ENCODE measurements at places on chromosomes 5 and 9.

DNA sequence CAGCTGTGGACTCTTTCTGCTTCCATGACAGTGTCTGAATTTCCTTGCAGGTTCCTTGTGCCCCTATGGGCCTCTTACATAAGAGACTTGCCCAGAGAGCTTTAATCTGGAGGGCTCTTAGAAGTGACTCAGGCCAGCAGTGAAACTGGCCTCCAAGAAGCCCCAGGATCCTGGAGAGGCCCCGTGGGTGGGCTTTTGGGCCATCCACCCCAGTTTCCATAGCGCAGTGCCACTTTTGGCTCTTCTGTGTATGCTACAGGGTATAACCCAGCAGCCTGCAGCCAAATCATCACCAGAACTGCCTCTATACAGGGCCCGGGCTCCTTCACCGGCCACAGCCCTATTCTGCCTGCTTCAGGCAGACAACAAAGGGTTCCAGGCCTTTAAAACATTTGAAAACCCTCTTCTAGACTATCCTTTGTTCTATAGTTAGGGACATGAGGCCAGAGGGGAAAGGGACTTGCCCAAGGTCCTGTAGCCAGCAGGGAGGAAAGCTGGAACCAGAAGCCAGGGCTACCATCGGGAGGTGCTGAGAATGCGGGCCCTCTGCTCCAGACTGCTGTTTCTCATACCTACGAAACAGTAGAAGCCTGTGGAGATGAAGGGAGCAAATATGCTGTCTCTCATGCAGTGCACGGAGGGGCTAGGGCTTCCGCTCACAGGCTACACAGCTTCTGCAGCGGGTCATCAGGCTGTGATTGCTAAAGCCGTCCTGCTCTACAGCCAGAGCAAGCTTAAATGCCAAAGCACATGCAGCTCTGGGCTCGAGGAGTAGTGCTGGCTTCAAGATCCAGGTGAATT, 18.0 kb downstream of the SH3PXD2B start:
- no peak for DNase-seq
- no peak overlapping the region for H3K4me3 ChIP-seq
- peaks cover 7% of the 10 kb centered on the region for H3K36me3 ChIP-seq
- peaks cover 4% of the 10 kb centered on the region for H3K4me1 ChIP-seq
- no peak overlapping the region for H3K27ac ChIP-seq

DNA sequence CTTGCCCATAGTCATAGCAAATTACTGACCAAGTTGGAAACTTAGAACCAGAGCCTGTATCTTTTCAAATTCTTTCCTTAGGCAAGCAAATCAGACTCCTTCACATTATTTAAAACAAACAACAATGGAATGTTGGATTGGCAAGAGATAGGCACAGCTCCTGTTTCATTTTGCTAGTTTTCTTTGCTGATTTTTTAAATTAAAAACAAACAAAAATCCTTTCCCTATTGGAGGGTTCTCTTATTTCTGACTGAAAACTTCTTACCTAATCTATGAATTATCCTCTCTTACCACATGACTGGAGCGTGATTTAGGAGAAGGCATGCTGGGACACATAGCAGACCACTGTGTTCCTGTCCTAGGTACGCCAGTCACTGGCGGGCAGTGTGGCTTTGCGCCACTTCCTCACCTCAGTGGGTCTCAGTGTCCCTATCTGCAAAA, 63.0 kb downstream of the TTC39B start:
- H3K4me1 ChIP-seq: peaks cover 3% of the 10 kb centered on the region
- H3K27me3 ChIP-seq: no peaks in the 10 kb centered on the region
- no peak for DNase-seq
- no peaks in the 10 kb centered on the region for H3K36me3 ChIP-seq
- H3K27ac ChIP-seq: no peak overlapping the region

GRCh38 chr5:52469835-52470234, 317.9 kb upstream of the ITGA1 start:
- H3K27me3 ChIP-seq: peaks cover 6% of the 10 kb centered on the region
- H3K4me3 ChIP-seq: no peak overlapping the region
- H3K4me1 ChIP-seq: peaks cover 15% of the 10 kb centered on the region
- H3K27ac ChIP-seq: no peak overlapping the region

GRCh38 chr5:76704131-76704663, 11.7 kb upstream of the F2R start:
- H3K4me3 ChIP-seq: no peak overlapping the region
- H3K27me3 ChIP-seq: no peaks in the 10 kb centered on the region

DNA sequence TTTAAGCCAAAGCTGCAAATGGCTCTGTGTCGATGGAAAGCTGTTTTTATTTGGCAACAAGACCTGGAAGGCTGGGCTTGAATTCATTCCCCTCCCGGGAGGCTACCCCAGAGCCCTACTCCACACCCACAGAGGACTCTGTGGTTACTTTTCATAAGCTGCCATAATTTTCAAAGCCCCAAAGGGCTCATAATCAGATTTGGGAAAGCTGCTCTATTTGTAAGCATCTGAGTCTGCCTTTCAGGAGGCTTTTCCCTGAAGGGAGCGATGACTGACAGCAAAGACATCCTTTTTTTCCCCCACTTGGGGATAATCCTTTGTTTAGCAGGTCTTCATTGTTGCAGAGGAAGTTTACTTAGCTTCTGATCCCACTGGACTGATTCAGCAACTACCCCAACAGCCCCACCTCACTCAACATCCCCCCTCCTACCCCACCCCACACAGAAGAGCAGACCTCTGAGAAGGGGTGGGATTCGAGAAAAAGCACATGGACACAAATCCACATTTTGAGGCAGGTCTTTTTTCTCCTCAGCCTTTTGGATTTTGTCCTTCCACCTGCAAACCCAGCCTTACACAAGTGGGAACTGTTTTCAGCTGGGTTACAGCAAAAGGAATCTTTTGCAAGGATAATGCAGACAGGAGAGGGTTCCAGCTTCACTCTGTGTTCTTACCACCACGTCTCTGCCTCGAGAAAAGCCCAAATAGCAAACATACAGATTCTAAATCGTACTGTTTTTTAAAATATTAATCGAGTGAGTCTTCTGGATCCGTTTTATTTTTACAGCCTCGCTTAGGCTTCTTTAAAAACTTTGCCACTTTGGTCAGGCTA, 244.4 kb upstream of the TUT7 start:
- peak overlapping the region; percentile 66 for H3K4me3 ChIP-seq
- peaks cover 39% of the 10 kb centered on the region for H3K4me1 ChIP-seq
- no peaks in the 10 kb centered on the region for H3K27me3 ChIP-seq
- H3K36me3 ChIP-seq: no peaks in the 10 kb centered on the region
- peak; percentile 31 for DNase-seq

- peak overlapping the region; percentile 31 for H3K27ac ChIP-seq
- H3K4me3 ChIP-seq: peak overlapping the region; percentile 87
- peaks cover 5% of the 10 kb centered on the region for H3K27me3 ChIP-seq
- no peak for DNase-seq
These were observed 1.3 kb downstream of the STOM start for GRCh38 chr9:121368745-121369144.

DNA sequence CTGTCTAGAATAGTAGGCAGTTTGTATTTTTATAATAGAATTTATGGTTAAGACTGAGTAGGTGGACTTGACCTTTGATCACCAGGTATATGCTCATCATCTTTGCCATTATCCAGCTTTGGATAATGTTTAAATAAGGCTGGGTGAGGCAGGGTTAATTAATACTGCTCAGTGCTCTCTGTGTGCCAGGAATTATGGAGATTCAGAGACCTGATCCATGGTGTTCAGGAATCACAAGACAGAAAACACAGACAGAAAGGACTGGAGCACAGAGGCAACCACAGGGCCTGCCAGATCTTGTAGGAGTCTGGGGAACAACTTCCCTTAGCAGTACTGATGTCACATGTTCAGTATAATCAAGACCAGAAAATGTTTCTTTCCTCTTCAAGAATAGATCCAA, 186.3 kb upstream of the ADCY2 start:
- no peak for DNase-seq
- no peak overlapping the region for H3K4me3 ChIP-seq
- no peaks in the 10 kb centered on the region for H3K36me3 ChIP-seq
- peaks cover 17% of the 10 kb centered on the region for H3K4me1 ChIP-seq
- H3K27me3 ChIP-seq: peaks cover 9% of the 10 kb centered on the region

GRCh38 chr9:121178676-121179372, 22.8 kb downstream of the RAB14 start:
- no peak overlapping the region for H3K4me3 ChIP-seq
- H3K4me1 ChIP-seq: peaks cover 7% of the 10 kb centered on the region
- H3K36me3 ChIP-seq: peaks cover 26% of the 10 kb centered on the region
- no peak for DNase-seq

DNA sequence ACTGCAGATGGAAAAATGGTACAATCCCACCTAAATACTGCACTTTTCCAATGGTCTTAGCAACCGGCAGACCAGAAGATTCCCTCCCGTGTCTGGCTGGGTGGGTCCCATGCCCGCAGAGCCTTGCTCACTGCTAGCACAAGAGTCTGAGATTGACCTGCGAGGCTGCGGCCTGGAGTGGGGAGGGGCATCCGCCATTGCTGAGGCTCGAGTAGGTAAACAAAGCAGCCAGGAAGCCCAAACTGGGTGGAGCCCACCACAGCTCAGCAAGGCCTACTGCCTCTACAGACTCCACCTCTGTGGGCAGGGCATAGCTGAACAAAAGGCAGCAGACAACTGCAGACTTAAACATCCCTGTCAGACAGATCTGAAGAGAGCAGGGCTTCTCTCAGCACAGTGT, 221.6 kb upstream of the CTNND2 start:
- H3K27ac ChIP-seq: no peak overlapping the region
- H3K36me3 ChIP-seq: no peaks in the 10 kb centered on the region
- H3K27me3 ChIP-seq: no peaks in the 10 kb centered on the region
- no peak for DNase-seq
- H3K4me3 ChIP-seq: no peak overlapping the region
- H3K4me1 ChIP-seq: no peaks in the 10 kb centered on the region

- H3K36me3 ChIP-seq: no peaks in the 10 kb centered on the region
- DNase-seq: no peak
- peaks cover 7% of the 10 kb centered on the region for H3K4me1 ChIP-seq
- H3K27ac ChIP-seq: no peak overlapping the region
- H3K4me3 ChIP-seq: peak overlapping the region; percentile 54
- peaks cover 71% of the 10 kb centered on the region for H3K27me3 ChIP-seq
These were observed 3.0 kb upstream of the FAM78A start for GRCh38 chr9:131279196-131279862.

GRCh38 chr5:69206528-69207190, 17.3 kb downstream of the CENPH start:
- no peaks in the 10 kb centered on the region for H3K36me3 ChIP-seq
- H3K27ac ChIP-seq: no peak overlapping the region
- no peaks in the 10 kb centered on the region for H3K4me1 ChIP-seq
- H3K4me3 ChIP-seq: no peak overlapping the region
- H3K27me3 ChIP-seq: no peaks in the 10 kb centered on the region

GRCh38 chr9:98095401-98095800, 23.6 kb downstream of the TRIM14 start:
- peaks cover 3% of the 10 kb centered on the region for H3K27me3 ChIP-seq
- no peak for DNase-seq

- H3K27me3 ChIP-seq: peaks cover 19% of the 10 kb centered on the region
- no peaks in the 10 kb centered on the region for H3K36me3 ChIP-seq
- no peak for DNase-seq
- H3K4me1 ChIP-seq: peaks cover 48% of the 10 kb centered on the region
- peak overlapping the region; percentile 51 for H3K4me3 ChIP-seq
These were observed 146.2 kb upstream of the KLF4 start for GRCh38 chr9:107635803-107636174.

DNA sequence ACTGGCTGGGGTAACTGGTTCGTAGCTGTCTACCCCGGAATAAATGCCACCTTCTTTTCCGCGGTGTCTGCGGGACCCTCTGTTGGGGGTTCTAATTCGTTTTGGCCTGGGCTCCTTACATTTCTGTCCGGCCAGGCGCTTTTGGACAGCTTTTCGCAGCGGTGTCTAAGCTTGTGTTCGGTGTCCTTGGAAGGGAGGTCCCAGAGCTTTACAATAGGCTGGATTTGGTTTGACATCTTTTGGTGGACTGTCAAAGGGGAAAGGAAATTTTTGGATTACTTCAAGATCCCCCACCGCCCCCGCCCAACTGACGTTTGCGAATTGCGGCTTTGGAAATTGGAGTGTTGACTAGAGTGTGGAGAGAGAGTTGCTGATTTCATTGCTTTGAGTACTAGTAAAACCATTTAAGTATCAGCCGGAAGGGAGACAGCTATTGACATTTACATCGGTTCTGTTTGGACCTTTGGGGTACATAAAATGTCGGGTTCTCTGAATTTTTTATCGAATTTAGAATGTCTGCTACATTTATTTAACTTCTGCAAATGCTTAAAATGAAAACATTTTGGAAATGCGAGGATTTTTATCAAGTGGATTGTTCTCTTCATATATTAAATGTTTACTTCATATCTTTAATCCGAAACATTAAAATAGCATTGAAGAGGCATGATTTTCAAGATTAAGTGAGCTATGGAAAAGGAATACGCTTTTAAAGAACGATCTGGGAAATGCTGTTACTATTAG, 4.7 kb upstream of the PURA start:
- H3K27me3 ChIP-seq: peaks cover 88% of the 10 kb centered on the region
- peak overlapping the region; percentile 63 for H3K27ac ChIP-seq
- H3K4me3 ChIP-seq: peak overlapping the region; percentile 96

DNA sequence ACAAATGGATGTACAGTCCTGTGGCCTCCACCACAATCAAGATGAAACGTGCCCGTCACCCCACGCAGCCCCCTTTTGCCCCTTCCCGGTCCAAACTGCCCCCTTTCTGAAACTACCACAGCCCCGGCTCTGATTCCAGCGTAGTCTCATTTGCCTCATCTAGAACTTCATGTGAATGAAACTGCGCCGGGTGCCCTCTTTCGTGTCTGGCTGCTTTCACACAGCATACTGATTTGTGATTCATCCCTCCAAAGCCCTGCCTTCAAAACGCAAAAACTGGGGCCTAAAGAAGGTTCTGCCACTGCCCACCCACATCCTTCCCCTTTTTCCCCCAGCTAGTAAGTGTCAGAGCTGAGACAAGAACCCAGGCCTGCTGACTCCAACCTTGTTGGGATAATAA, 31.5 kb upstream of the NCS1 start:
- H3K27me3 ChIP-seq: no peaks in the 10 kb centered on the region
- no peak for DNase-seq
- no peak overlapping the region for H3K4me3 ChIP-seq
- peaks cover 36% of the 10 kb centered on the region for H3K4me1 ChIP-seq
- no peak overlapping the region for H3K27ac ChIP-seq

GRCh38 chr5:144945503-144945902, 774.8 kb downstream of the KCTD16 start:
- H3K4me3 ChIP-seq: no peak overlapping the region
- no peak for DNase-seq
- no peak overlapping the region for H3K27ac ChIP-seq
- no peaks in the 10 kb centered on the region for H3K36me3 ChIP-seq
- peaks cover 2% of the 10 kb centered on the region for H3K27me3 ChIP-seq

GRCh38 chr5:110324876-110325275, 401.6 kb downstream of the TMEM232 start:
- no peak overlapping the region for H3K4me3 ChIP-seq
- H3K36me3 ChIP-seq: no peaks in the 10 kb centered on the region
- peaks cover under 1% of the 10 kb centered on the region for H3K4me1 ChIP-seq
- no peak for DNase-seq
- no peak overlapping the region for H3K27ac ChIP-seq
